ENCODE measurements at places on chromosomes 4 and X.

GRCh38 chr4:111596491-111596890, 548.8 kb upstream of the FAM241A start:
- DNase-seq, result no peak

DNA sequence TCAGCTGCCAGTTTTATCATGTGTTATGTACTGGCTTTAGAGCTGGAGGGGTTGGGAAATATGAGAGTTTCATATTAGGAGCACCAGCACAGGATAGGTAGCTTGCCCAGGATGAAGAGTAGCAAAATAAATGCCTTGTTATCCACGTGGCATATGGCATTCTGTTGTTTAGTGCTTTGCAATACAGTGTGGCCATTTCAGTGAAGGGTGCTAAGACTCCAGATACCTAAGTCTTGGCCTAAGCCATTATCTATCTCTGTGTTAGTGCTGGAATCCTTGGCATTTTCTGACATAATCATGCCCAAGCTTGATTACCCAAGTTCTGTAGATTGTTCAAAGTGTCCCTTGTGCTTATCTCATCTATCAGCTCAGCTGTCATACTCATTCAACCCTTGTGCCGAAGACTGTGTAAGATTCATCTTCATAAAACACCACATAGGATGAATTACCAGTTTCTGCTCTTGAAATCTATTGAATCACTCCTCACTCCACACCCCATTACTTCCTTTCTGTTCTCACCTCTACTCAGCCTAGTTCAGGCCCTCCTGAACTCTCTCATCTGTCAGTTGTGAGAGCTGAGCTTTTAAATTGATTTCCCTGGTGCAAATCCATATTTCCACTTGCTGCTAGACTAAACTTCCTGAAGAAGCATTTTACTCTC, 73.5 kb downstream of the CLCN5 start:
- DNase-seq, result no peak

- no peak for DNase-seq
Measured at GRCh38 chr4:141306331-141306730, 85.6 kb downstream of the ZNF330 start.

GRCh38 chrX:94830717-94831116, 1156.7 kb downstream of the FAM133A start:
- no peak for DNase-seq

GRCh38 chr4:105632599-105632998, 75.9 kb downstream of the INTS12 start:
- no peak for DNase-seq

GRCh38 chr4:53941331-53941730, 123.1 kb downstream of the CHIC2 start:
- no peak for DNase-seq

- no peak for DNase-seq
Measured at GRCh38 chr4:913280-913618, 18.9 kb downstream of the GAK start.

DNA sequence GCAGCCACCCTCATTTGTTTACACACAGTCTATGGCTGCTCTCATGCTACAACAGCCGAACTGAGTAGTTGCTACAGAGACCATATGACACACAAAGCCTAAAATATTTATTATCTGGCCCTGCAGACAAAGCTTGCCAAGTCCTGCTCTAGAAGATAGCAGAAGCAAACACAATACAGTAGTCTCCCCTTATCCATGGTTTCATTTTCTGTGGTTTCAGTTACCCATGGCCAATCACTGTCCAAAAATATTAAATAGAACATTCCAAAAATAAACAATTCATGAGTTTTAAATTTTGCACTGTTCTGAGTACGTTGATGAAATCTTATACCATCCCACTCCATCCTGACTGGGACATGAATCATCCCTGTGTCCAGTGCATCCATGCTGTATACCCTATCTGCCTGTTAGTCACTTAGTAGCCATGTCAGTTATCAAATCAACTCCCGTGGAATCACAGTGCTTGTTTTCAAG, 40.2 kb upstream of the ZNF81 start:
- no peak for DNase-seq

DNA sequence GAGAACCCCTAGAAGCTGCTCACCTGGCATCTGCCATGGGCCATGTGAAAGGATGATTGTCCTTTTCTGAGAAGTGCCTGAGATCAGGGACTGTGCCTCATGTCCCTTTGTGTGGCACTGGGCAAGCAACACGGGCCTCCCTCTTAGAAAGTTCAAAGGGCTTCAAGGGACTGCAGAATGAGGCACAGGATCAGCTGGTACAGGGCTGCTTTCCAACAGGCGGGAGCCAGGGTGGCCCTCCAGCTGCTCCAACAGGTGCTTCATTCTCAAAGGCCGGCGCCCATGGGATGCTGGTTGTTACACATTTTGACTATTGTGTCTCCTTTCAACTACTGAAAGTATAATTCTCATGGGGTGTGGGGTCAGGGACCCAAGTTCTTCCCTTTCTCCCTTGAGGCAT, 114.7 kb downstream of the ENPP6 start:
- DNase-seq, result no peak

- DNase-seq, result no peak
Measured at GRCh38 chr4:186714006-186714675, 9.5 kb downstream of the FAT1 start.

GRCh38 chrX:46929439-46930261, 17.4 kb downstream of the JADE3 start:
- no peak for DNase-seq

- DNase-seq, result no peak
Measured at GRCh38 chr4:8939160-8939839, 67.7 kb upstream of the HMX1 start.

- DNase-seq, result no peak
Measured at GRCh38 chrX:67684136-67684535, 140.3 kb downstream of the AR start.

DNA sequence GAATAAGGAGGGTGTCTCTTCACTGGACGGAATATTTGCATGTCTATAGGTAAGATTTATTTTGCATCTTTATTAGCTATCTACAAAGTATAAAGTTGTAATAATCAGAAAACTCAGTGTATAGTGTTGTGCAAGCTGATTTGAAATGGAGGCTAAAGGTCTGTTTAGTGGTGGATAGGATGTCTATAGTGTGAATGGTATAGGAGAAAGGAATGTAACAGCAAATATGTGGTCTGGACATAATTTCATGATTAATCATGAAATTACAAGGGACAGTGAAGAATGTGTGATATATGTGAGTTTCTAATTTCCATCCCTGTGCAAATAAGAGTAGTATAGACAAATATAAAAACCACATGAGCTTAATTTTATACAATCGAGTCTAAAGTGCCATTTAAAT, 79.3 kb upstream of the CAMK2D start:
- no peak for DNase-seq

DNA sequence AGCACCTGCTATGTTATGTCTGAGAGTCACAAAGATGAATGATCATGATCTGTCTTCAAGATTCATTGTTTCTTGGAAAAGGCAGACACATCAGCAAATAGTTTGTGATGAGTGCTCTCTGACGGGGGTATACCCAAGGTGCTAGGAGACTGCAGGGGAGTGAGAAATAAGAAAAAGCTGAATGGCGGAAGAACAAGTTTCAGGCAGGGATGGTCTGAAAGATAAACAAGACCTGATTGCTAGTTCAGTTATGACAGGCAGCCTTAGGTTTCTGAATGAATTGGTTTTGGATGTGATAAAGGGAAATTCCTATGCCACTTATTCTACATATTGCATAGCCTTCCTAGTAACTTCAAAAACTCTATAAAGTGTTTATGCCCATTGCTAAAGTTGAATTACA, 327.0 kb upstream of the DKK2 start:
- DNase-seq, result no peak

DNA sequence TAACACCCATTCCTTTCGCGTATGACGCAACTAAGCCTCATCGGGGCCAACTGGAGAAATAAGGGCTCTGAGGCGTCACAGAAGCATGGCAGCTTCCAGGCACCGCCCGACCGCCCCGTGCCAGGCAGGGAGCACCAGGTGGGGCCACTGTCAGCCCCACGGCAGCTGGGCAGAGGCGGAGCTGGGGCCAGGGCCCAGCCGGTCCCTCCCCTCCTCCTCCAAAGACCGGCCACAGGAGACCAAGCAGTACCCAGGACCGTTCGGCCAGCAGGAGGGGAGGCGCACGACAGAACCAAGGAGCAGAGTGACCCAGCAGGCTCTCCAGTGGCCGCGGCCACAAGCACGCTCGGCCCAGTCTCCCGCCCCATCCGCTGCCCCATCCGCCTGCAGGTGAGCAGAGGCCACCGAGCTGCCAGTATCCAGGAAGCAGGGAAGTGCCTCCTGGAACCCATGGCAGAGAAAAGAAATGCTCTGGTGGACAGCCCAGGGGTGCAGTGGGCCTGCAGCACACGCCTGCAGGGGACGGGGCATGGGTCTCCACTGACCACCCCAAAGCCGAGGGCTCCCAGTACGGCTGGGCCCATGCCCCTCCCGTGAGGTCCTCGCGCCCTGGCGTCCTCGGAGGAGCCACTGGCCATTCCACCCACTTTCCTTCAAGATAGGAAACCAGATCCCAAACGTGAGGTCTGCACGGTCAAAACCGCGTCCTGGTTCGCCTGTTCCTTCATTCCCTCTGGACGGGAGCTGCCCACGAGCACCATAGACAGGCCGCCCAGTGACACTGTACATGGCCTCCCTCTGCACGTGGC, 9.6 kb downstream of the CTBP1 start:
- no peak for DNase-seq

GRCh38 chr4:106421441-106422296, 53.1 kb upstream of the GIMD1 start:
- no peak for DNase-seq

DNA sequence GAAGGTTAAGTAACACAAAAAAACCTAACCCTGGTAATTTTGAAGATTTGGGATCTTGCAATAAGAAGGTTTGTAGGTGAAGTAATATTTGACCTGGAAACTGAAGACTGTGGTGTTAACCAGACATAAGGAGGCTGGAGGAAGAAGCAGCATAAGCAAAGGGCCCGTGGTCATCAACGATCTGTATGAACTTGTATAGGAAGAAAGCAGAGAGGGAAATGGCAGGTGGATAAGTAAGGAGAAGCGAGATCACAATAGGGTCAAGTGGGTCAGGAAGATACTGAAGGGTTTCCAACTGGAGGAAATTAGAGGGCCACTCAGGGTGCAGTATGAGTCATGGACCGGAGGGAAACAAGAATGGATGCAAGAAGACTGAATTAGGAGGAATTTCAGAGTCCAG, 103.8 kb upstream of the SORBS2 start:
- DNase-seq, result no peak

- no peak for DNase-seq
Measured at GRCh38 chrX:16603822-16604221, 46.1 kb upstream of the S100G start.

Measured in activated CD8-positive, alpha-beta memory T cell treated with anti-CD3 and anti-CD28 coated beads for 1 hour (primary cell).